ENCODE measurements at places on chromosomes 1 and 21.

GRCh38 chr1:152003846-152004442 lies 10.3 kb upstream of the S100A10 start:
- DNase-seq = no peak

DNA sequence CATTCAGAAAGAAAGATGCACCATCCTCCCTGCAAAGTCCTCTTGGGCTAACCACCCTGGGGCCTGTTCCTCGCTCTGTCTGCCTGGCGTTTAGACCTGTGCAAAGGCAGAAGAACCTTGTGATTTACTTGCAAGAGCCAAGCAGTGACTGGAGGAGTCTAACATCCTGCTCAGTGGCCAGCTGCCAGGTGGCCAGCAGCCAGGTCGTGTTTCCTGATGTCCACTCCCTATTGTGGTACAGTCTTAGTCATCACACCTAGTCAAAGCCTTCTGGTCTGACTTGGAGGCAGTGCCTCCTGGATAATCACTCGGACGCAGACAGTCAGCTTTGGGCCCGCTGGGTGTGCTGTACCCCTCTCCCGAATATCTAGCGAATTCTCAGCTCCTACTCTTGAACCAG lies 118.1 kb downstream of the PGBD5 start:
- DNase-seq = no peak

GRCh38 chr1:183577897-183578465 lies 12.3 kb downstream of the NCF2 start:
- DNase-seq = no peak

DNA sequence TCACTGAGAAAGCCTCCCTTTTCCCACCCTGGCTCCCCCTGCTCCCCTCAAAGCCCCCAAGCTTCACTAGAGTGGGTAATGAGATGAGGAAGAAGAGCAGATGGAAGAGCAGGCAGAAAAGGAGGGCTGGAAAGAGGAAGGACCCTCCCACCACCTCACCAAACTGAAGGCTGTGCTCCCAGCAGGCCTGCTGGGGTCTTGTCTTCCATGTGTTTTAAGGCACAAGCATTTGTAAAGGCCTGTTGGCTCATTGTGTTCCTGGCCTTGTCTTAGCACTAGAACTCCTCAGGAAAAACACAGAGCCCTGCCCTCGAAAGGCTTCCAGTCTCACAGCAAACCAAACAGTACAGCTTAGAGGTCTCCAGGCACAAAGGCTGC lies 51.5 kb downstream of the TOMM20 start:
- DNase-seq = no peak

DNA sequence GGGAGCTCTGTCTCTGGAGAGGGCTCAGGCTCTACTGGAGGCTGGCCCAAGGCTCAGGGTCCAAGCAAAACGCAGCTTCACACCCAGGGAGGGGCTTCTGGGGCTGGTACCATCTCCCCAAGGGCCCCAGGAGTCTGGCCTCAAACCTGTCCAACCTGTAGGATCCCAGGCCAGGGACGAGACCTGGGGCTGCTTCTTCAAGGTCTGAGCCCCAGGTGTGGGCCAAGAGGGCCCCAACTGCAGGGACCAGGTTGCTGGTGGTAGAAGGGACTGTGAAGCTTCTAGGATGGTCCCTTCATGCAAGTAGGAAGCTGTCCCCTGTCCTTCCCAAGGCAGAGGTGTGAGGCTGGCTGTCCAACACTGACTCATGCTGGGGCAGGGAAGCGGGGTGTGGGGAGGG lies 7.8 kb upstream of the MMEL1 start:
- no peak for DNase-seq

Measured in activated CD4-positive, alpha-beta T cell treated with anti-CD3 and anti-CD28 coated beads for 1 hour (primary cell).